ENCODE measurements at places on chromosomes 5 and 9.

DNA sequence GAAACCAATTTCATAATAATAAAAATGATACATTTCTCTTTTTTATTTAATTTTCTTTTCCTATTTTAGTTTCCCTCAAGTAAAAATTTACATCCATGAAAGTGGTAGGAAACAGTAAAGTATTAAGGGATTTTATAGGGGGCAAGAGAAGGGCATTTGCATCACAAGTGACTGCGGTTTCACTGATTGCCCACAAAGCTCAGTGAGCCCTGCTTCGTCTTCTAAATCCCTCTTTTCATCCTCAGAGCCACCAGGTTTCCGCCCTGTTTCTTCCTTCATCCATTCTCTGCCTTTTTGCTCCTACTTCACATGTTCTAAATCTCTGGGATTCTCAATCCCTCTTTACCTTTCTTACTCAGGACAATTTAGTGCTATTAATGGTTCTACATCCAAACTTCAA is 491.4 kb downstream of the LRRC70 start:
- no peak for DNase-seq

GRCh38 chr5:63094730-63095129 is 516.1 kb downstream of the LRRC70 start:
- DNase-seq = no peak

DNA sequence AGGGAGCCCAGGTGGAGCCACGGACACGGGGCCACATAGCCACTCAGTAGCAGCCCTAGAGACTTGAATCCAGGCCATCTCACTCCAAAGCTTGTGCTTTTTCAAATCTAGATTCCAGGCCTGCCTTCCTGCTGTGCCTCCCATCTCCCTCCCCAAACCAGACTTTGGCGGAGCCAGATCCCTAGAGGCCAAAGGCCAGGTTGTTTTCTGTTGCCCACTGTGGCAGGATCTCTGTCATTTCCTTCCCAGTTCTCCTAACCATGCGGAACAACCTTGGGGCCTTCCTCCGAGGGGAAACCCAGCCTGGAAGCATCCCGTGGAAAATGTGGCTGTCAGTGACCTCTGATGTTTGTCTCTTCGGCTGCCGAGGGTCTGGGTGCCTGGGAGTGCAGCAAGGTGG is 16.4 kb upstream of the RPS14 start:
- no peak for DNase-seq

GRCh38 chr5:133519191-133519590 is 93.2 kb downstream of the FSTL4 start:
- DNase-seq = no peak

DNA sequence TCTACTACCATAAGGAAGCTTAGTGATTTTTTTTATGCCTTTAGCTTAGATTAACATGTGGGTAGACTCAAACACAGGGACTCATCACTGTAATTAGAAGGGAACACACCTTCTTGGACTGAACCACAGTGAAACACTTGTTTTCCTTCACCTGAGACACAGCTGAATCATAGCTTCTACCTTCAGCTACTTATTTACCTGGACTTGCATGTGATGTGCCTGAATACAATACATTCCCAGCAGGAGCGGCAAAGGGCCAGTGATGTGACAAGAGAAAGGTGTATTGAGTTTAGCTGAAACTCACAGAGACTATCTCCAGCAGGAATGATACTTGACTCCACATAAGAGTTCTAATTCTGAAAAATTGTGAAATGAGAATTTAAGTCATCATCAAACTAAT is 37.8 kb downstream of the GRAMD2B start:
- DNase-seq = no peak

GRCh38 chr5:64789457-64789856 is 20.7 kb downstream of the CWC27 start:
- DNase-seq = no peak

Measured in CD4-positive, alpha-beta T cell (primary cell).